ENCODE measurements at places on chromosomes 2 and 18.
A peak's percentile ranks its signal among the peaks of the same experiment; 100 is the strongest.

DNA sequence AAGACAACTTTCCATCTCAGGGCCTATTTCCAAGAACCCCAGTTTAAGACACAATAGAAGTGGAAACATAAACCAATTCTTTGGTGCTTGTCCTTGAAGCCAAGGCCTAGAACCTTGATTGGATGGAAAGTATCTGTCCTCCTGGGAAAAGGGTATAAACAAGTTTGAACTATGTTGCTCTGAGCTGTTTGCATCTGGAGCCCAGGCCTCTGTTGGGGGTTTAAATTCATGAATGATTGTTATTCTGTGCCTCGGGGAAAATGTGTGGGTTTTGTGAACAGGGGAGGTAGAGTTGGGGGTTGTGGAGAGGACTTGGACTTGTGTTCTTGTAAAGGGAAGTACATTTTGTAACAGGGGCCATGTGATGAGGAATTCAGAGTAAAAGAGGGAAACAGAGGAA lies 406.1 kb downstream of the SLC4A3 start:
- DNase-seq = no peak

GRCh38 chr18:70600225-70600925 lies 311.5 kb downstream of the SOCS6 start:
- no peak for DNase-seq

DNA sequence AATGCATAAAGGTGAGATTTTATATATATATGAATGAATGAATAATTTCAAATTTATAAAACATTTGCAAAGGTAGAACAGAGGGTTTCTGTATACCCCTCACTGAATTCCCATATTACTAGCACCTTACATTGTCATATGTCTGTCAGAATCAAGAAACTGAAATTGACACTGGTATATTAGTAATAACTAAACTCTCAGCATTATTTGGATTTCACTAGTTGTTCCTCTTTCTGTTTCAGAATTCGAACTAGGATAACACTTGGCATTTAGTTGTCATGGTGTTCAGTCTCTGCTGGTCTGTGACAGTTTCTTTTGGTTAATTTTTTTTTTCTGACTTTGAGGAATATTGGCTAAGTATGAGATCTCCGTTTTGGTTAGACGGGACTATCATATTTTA lies 275.9 kb downstream of the DCC start:
- DNase-seq = no peak

DNA sequence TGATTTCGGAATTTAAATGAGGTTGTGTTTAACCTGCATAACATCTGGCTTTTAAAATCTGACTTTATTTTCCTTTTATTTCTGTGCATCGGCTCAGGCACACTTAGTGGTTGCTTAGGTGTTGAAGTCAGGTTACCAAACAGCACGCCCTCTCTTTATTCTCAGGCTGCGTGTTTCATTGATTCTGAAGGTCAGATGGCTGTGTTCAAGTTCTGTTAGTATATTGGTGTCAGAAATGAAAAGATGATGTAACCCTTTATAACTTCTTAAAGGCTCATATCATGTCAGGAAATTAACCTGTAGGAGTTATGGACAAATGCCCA lies 246.5 kb downstream of the LDLRAD4 start:
- no peak for DNase-seq

- no peak for DNase-seq
These were observed 64.0 kb upstream of the TRIB2 start for GRCh38 chr2:12652723-12653122.

GRCh38 chr2:130316596-130316995 lies 26.1 kb upstream of the IMP4 start:
- DNase-seq = no peak

DNA sequence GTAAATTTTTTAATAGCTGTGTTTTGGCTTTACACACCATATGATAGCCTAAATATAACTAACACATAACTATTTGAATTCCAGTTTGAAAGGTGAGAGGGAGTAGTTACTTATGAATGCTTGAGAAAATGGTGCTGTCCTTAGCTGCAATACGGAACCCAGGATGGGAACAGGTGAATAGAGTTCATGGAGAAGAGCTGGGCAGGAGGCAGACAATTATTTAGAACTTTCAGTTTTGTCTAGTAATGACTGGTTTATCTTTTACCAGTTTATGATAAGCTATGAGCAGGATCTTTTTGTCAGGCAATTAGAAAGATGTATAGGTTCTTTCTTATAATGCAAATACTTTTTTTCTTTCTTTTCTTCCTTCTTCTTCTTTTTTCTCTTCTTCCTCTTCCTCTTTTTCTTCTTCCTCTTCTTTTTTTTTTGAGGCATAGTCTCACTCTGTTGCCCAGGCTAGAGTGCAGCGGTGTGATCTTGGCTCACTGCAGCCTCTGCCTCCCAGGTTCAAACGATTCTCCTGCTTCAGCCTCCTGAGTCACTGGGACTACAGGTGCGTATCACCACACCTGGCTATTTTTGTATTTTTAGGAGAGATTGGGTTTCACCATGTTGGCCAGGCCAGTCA lies 25.9 kb downstream of the UBR3 start:
- no peak for DNase-seq

DNA sequence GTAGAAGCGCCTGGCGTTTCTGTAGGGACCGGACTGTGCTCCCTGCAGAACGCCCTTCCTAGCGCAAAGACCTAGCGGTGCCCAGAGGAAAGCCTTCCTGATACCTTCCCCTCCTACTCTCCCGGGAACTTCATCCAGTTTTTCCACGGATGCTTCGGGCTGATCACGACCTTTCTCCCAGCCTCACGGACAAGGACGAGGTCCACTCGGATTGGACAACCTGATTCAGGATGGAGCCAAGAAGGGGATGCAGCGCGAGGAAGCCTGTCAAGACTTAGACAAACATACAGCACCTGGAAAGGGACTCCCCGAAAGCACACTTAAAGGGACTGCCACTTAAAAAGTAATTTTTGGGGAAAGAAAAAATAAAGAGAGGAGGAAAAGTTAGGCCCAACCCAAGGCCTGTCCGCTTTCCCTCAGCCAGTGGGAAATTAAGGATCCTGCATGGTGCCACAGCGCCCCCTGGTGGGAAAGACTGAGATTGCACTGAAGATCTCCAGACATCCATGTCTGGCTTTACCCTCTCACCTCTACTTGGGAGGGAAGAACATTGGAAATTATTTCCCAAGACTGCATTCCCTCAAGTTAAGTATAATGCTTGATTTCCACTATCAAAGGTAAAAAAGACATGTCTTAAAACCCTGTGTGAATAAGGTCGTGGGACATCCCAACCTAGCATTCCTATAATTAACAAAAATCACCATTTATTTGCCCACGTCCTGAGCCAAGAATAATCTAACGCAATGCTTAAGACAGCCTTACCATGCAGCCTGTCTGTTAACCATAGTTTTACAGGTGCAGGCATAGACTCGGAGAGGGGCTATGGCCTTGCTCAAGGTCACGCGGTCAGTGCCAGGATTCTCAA lies 13.4 kb upstream of the COPS8 start:
- DNase-seq = peak; percentile 77

- no peak for DNase-seq
These were observed 14.9 kb downstream of the PIKFYVE start for GRCh38 chr2:208280933-208281332.

- DNase-seq = no peak
These were observed 207.3 kb upstream of the PXDN start for GRCh38 chr2:1951586-1951985.

- DNase-seq = no peak
These were observed 11.5 kb upstream of the CNOT11 start for GRCh38 chr2:101241158-101241557.

GRCh38 chr2:187581125-187581896 lies 27.1 kb upstream of the TFPI start:
- no peak for DNase-seq

DNA sequence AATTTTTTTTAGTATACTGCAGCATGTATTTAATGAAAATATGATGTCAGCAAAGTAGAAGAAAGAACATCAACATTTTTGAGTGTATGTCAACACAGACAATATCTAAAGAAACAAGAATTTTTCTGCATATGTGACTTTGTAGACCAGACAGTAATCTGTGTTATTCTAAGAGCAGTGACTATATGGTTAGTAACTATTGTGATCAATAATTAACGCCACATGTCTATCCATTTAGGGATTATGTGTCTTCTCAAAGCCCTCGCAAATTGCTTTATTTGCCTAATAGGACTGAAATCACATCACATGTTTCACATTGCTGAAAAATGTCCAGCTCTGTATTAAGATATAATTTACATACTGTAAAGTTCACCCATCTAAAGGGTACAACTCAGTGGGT lies 107.8 kb downstream of the GFPT1 start:
- no peak for DNase-seq

- no peak for DNase-seq
These were observed 409.8 kb downstream of the GPD2 start for GRCh38 chr2:156845806-156846558.

DNA sequence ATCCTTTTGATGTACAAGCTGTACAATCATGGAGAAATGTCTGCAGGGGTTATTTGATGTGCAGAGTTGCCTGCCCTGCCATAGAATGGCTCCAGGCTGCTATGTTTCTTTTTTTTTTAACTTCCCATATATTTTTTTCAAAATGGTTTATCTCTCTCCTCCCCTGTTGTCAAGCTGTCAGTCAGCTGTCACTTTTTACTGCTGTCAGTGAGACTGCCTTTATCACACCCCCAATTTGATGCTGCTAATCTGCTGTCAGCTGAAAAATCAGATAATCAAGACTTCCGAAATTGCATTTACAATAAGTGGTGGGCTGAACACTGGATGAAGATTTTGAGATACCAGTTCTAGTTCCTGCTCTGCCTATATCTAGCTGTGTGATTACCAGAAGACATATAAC lies 382.6 kb downstream of the ZEB2 start:
- no peak for DNase-seq

- no peak for DNase-seq
These were observed 25.3 kb downstream of the PTPN18 start for GRCh38 chr2:130381145-130381544.

DNA sequence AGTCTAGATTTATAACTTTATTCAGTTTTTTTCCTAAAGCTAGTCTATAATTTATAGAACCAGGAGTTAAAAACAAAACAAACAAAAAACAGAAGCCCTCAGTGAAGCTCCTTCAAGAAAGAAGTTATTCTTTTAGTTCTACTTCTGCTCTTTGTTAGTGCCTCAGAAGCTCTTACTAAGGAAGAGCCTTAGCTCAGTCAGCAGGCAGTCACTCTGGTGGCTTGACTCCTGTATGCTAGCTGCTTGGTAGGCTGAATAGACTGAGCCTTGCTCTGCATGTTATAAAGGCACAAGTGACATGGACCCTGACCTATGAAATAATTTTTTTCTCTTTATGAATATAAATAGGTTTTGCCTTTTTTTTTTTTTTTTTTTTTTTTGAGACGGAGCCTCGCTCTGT lies 24.8 kb downstream of the NCOA1 start:
- DNase-seq = no peak

DNA sequence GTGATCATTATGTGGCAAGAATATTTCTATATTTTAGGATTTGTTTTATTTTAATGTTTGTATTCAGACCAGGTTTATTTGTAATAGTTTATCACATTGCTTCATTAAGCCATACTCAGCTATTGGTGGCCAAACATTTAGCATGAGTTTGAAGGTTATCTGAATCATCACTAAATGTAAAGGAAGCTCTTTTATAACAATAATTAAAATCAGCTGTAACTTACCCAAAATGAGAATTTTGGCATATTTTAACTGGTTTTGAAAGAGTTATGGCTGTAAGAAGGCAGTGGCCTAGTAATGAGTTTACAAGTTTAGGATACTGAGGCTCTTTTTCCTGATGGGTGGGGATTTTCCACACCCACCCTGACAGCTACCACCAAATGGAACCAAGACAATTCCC lies 177.8 kb downstream of the EN1 start:
- no peak for DNase-seq

- DNase-seq = no peak
These were observed 1462.8 kb upstream of the LRRTM1 start for GRCh38 chr2:81767187-81767912.

- no peak for DNase-seq
These were observed 80.3 kb downstream of the RTP5 start for GRCh38 chr2:241949736-241950412.

GRCh38 chr18:34583895-34584294 lies 126.2 kb upstream of the DTNA start:
- no peak for DNase-seq

DNA sequence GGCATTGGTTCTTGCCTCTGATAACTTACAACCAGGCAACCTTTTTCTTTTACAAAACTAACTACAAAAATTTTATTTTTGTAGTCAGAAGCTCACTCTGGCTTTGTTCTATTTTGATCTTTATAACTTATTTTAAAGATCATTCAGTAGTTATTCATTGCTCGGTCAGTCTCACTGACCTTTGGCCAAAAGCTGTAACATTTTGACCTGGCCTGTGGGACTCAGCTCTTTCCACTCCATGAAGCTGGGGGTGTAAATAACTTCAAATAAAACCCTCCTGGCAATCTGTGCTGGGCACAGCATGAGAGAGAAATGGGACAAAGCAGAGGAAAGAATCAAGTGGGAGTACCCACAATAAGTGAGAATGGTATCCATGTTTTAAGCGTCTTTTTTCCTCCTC lies 380.7 kb downstream of the SETBP1 start:
- DNase-seq = no peak

DNA sequence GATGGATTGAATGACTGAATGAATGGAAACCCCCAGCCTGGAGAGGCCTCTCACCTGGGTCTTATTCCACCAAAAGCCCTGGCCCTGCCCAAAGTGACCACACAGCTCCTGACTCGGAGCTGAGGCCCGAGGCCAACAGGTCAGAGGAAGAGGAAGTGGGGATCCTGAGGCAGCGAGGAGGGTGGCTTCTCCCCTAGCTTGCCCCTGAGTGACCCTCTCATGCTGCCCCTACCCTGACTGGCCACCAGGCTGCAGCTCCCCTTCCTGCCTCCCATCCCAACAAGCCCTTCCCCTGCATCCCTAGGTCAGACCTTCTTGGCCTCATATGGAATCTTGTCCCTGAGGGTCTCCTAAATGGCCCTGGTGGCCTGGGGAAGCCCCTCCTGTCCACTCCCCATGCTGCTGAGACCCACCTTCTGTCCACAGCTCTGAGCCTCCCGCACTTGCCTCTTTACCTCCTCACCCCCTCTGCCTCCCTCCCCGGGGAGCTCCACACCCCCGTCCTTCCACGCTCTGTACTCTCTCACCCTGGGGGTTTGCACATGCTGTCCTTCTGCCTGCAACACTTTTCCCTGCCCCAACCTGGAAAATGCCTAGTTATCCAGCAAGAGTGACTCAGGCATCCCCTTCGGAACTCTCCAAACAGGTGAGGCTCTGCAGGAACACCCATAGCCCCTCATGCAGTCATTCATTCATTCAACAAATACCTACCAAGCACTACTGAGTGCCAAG lies 134.8 kb upstream of the HDAC4 start:
- no peak for DNase-seq

DNA sequence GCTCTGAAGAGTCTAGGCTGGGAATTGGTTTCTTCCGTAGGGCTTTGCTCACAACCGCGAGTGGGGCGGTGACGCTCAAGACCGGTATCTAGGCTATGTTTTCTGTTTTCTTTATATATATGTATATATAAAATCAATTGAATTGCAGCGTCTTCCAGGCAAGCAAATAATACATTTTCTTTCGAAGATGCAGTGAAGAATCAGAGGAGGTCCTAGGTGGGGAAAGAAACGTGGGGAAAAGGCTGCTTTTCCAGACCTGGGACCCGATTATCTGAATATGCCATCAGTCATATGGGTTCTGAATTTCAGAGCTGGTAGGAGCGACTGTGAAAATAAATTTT lies 714 bp upstream of the SCN9A start:
- no peak for DNase-seq

GRCh38 chr2:200533754-200534153 lies 7.7 kb downstream of the SGO2 start:
- no peak for DNase-seq
